Activated naive CD8-positive, alpha-beta T cell treated with anti-CD3 and anti-CD28 coated beads, Interleukin-2, amount 10 ng/mL, durations not matched to agents 7 days and 5 days (primary cell): ENCODE measurements at places on chromosomes 16 and 17. TPM values are rescaled to one million over a fixed set of nuclear protein-coding genes. Genes with fewer than 3 reads are reported as not detected.

DNA sequence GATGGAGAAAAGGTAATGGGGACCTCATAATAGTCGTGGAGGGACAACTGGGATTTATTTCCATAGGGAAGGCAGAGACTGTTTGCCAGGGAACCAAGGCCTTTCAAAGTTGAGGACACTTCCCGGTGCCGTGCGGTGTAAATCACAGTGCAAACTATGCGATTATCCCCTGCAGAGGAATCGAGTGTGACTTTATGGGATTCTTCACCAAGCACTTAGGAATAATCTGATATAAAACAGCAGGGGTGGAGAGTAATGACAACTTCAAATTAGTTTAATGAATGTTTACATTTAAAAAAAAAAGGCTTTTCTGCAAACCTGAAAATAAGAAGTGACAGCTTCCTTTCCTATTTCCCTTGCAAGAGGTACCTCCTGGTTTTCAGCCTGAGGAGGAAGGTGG lies 538.2 kb downstream of the MAF start:
- no peak for DNase-seq

DNA sequence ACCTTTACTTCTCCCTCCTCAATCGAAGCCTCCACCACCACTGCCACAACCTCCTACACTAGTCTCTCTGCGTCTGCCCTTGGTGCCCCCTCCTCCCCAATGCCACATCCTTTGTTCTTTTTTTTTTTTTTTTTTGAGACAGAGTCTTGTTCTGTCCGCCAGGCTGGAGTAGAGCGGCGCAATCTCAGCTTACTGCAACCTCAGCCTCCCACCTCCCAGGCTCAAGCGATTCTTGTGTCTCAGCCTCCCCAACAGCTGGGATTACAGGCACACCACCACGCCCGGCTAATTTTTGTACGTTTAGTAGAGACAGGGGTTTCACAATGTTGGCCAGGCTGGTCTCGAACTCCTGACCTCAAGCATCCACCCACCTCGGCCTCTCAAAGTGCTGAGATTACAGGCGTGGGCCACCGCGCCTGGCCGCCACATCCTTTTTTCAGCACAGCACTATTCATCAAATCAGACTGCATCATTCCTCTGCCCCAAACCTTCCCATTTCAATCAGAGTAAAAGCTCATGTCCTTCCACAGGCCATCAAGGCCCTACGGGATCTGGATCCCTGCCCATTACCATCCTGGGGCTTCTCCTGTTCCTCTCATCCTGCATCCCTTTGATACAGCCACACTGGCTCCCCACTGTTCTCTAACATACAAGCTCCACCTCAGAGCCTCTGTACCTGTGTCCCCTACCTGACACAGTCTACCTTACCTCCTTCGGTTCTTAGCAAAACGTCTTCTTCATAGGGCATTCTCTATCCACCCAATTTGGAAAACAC lies 2.0 kb downstream of the KLHL11 start:
- peak; percentile 38 for DNase-seq

DNA sequence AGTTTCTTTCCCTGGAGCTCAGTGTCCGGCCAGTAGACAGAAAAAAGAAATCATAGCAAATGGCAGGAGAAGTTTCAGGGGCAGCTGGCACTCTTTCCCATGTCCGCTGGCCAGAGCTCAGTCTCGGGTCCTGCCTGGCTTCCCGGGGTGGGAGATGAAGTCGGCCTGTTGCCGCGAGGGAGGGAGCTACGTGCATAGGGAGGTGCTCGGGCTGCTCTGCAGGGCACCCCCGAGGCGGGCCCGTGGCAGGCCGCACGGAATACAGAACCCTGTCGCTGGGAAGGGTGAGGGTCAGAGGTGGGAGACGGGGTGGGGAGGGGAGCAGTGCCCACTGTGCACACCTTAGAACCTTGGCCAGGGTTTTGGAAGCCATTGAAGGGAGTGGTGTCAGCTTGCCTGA lies 78.3 kb upstream of the FOXF1 start:
- DNase-seq: no peak

DNA sequence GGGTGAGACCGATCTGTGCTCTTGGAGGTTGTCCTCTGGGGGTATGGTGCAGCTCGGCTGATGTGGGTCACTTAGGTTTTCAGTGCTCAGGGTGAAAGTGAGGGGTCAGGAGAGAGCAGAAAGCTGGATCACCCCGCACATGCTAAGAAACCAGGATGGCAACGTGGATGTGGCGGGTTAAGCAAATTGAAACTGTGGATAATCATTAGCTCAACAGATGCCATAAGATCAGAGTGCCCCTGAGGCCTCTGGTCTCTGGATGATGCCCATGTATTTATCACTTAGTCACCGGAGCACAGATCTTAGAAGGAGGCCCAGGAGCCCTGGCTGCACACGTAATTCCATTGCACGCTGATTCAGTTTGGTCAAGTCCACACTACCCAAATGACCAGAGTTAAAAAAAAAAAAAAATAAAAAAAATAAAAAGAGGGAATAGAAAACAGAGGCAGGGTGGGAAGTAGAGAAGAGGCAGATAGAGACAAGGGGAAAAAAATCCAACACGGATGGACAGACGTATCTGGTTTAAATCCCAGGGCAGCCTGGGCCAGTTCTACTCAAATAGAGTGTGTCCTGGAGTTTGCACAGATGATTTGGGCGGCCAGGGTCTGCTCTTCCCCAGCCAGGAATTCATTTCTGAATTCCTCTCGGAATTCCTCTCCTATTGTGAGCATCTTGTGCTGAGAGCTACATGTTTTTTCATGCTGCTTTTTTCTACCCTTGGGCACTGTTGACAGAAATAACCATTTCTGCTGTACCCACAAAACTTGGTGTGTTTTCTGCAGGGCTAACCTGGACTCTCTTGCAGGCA lies 378.3 kb downstream of the CPPED1 start:
- DNase-seq: no peak

DNA sequence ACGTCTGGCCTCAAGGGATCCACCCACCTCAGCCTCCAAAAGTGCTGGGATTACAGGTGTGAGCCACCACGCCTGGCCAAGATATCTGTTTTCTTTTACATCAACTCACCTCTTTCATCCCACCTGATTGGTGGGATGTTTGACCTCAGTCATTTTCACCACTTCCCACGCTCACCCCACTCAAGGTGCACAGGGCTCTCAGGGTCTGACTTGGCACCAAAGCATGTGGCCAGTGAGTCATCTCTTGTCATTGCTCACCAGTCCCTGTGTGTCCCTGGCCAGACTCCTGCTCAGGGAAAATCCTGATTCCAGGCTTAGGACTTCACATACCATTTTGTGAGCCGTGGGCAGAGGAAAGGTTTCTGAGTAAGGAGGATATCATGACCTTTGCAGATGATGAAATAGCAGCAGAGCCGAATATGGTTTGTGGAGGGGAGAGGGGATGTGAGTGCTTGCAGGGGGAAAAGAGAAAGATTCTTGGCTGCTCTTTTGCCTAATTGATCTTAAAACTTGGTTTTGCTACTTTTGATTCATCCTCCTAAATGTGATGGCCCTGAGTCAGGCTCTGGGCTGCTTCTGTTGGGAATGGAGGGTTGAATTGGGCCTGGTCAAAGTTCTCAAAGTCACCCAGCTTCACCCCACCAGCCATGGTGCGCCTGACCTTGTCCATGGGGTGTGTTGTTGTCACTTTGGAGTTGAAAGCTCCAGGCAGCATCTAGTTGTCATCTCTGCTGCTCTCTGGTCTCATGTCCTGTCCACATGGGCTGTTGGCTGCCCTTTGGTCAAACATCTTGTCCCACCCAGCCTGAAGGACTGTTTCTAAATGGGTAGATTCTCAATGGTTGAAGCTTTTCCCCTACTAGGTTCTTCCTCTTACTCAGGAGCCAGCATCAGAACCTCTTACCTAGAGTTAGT lies 6.0 kb upstream of the KCNH6 start:
- no peak for DNase-seq

DNA sequence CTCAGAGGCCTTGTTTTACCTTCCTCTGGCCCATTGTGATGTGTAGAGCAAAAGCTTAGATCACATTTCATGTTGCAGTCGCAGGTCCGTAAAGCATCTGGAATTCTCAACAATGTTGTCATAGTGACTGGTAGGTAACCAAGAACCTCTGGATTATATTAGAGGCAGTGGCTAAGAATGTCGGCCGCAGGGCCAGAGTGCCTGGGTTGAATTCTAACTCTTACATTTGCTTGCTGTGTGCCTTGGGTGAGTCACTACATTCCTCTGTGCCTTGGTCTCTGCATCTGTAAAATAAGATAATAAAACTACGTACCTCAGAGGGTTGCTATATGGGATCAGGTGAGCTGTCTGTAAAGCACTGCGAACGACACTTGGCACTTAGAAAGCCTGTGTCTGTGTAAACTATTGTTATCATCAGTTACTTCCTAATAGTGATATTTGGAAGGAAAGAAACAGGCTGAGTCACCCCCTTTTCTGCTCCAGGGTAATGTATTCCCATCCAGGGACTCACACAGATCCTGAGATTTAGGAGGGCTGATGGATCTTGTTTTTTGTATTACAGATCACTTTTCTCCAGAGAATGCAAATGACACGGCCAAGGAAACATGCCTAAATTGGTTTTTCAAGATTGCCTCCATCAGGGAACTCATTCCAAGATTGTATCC lies 52.2 kb downstream of the VPS35L start:
- DNase-seq: no peak

- DNase-seq: no peak
Observed at GRCh38 chr17:74417178-74418045, 14.5 kb upstream of the GPRC5C start.

DNA sequence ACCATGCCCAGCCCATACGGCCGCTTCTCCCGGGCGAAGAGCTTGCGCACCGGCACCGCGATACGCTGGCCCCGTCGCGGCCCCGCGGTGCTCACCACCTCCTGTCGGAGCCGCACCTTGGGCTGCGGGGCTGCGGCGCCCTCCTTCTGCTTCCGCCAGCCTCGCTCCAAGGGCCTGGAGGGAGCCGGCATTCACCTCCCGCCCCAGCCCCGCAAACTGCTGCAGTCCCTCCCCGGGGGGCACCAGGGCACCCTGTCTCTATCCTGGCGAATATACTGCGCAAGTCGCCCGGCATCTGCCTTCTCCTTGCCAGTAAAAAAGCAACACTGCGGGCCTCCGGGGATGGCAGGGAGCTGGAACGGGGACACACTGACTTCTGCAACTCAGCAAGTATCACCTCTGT lies 8.3 kb downstream of the SNRNP25 start:
- DNase-seq: no peak

- no peak for DNase-seq
Observed at GRCh38 chr17:6670999-6671398, 19.4 kb downstream of the C17orf100 start.

GRCh38 chr17:66371561-66371960 lies 69.1 kb downstream of the PRKCA start:
- no peak for DNase-seq

- DNase-seq: no peak
Observed at GRCh38 chr16:72721981-72722380, 325.9 kb downstream of the ZFHX3 start.

- DNase-seq: no peak
Observed at GRCh38 chr16:70578035-70578434, 54.4 kb downstream of the SF3B3 start.

GRCh38 chr17:82087961-82088837 lies 9.8 kb downstream of the FASN start:
- no peak for DNase-seq

DNA sequence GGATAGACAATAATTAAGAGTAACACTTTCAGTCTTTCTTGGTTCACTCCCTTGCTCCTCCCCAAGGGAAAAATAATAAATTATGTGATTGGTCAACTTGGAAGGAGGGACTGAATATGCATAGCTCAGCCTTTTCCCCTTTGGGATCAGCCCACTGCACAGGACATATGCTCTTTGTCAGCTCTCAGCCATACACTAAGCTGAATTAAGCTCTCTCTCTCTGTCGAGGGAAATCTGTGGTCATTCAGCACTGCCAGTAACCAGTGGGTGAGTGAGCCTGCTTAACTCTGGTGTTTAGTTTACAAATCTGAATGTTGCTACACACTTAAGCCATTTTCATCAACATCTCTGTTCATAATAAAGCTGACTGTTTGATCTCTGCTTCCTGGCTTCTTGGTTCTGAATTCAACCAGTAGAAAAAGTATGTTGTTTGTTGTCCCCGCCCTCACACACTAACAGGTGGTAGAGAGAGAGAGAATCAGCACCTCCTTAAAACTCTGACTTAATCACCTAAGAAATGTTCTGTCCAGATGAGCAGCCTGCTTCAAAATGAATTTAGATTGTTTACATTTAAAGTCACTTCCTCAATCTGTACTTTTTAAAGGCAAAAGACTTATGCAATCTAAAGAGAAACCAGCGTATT lies 102.3 kb upstream of the C17orf78 start:
- no peak for DNase-seq

- no peak for DNase-seq
Observed at GRCh38 chr16:56769677-56770076, 39.7 kb downstream of the NUP93 start.

GRCh38 chr16:55030944-55031343 lies 100.3 kb downstream of the IRX5 start:
- no peak for DNase-seq

- DNase-seq: no peak
Observed at GRCh38 chr17:49646391-49647255, 31.3 kb downstream of the SPOP start.

DNA sequence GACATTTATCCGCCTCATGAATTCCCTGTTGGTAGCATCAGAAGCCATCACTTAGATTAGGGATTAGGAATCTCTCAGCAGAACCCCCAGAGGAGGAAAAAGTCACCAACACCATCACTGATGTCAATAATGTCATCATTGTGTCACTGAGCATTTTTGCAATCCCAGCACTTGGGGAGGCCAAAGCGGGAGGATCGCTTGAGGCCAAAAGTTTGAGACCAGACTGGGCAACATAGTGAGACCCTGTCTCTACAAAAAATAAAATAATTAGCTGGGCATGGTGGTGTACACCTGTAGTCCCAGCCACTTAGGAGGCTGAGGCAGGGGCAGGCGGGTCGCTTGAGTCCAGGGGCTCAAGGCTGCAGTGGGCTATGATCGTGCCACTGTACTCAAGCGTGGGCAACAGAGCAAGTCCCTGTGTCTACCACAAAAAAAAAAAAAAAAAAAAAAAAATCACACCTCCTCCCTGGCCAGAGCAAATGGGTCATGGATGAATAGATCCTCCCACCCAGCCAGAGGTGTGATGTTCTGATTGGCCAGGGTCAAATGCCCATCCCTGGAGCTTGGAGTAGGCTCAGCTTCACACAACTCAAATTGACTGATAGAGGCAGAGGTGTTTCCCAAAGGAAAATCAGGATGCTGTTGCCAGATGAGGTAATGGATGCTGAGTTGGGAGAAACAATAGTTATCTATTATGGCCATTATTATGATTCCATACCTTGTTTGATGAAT lies 31.6 kb downstream of the VWA3A start:
- no peak for DNase-seq

Gene SPNS1
- 28.1 TPM for total RNA-seq

Gene KCNJ2
- total RNA-seq: not detected

Gene CLDN7
- total RNA-seq: 2.6 TPM

Gene TERB1
- total RNA-seq: not detected

Gene SULT1A4
- total RNA-seq: 2.4 TPM

Gene PHKB
- 37.5 TPM for total RNA-seq

Gene OR1A1
- total RNA-seq: not detected

Gene PLK1
- 76.5 TPM for total RNA-seq

Gene TUFM
- 119 TPM for total RNA-seq

Gene TBX2
- not detected for total RNA-seq
